ENCODE measurements at places on chromosomes 6 and 20. TPM values are rescaled to one million over a fixed set of nuclear protein-coding genes. Genes with fewer than 3 reads are reported as not detected.

ENPP1 gene
- total RNA-seq = 1.6 TPM

DBNDD2 gene
- total RNA-seq = 28.0 TPM

DSP gene
- total RNA-seq = 41.5 TPM

CALHM4 gene
- total RNA-seq = not detected

ALDH8A1 gene
- total RNA-seq = 0.10 TPM

LY6G5B gene
- total RNA-seq = 3.6 TPM

SAMD3 gene
- not detected for total RNA-seq

FAM217A gene
- not detected for total RNA-seq

AK9 gene
- total RNA-seq = 0.99 TPM

BANF2 gene
- total RNA-seq = not detected

RPS10 gene
- 2,034 TPM for total RNA-seq

GNAS-AS1 gene
- not detected for total RNA-seq

EPHA7 gene
- 0.15 TPM for total RNA-seq

NXT1 gene
- 70.5 TPM for total RNA-seq

TAB2 gene
- 27.5 TPM for total RNA-seq

MYB gene
- total RNA-seq = 0.83 TPM

HCRTR2 gene
- not detected for total RNA-seq

MICA gene
- 28.6 TPM for total RNA-seq

PBX2 gene
- 15.7 TPM for total RNA-seq

SH3BGRL2 gene
- 0.32 TPM for total RNA-seq

IL17A gene
- total RNA-seq = not detected

SYCP2L gene
- 2.4 TPM for total RNA-seq

Measured in A549 treated with Hydrocortisone at 1 μM for 4 hours (cell line).